ENCODE measurements at places on chromosomes 5 and 9. TPM values are rescaled to one million over a fixed set of nuclear protein-coding genes. Genes with fewer than 3 reads are reported as not detected.
A peak's percentile ranks its signal among the peaks of the same experiment; 100 is the strongest.

CER1 gene
- total RNA-seq: not detected

TUSC1 gene
- not detected for total RNA-seq

PHAX gene
- 30.8 TPM for total RNA-seq

DNA sequence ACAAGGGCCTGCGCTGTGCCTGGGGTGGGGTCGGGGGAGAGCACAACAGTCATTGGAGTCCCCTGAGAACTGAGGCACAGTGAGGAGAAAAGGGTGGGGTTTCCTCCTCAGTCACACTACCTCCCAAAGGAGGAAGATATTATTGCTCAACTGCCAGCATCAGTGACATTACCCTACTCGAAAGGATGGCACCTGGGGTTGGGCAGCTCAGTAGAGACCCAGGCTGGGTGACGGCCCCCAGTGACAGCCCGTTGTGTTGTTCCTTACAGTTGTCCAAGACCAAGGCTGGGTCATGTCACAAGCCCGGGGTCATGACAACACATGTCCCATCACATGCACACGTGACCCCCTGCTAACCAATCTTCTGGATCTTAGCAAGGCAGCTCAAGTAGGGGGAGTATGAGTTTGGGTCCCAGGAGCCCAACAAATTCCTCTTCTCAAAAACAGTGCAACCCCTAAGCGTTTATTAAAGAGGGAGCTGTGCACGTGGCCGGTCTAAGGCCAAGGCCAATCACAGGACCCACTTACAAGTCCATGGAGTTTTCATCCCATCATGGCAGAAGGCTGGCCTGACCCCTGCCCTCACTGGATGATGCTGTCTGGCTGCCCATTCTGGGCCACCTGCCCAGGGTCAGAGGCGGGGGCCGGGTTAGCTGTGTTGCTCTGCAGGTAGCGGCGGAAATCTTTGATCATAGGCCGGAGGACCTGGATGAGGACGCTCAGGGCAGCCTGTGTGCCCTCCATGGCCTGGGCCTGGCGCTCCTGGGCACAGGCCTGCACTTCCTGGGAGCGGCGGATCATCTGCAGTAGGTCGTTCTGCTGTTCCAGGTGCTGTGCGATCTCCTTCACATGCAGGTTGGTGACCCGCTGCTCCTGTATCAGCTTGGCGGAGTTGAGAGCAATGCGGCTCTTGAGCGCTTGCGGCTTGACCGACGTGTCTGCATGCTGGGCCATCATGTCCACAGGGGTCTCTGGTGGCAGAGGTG, 4.0 kb downstream of the NAIF1 start:
- no peak for DNase-seq

DNA sequence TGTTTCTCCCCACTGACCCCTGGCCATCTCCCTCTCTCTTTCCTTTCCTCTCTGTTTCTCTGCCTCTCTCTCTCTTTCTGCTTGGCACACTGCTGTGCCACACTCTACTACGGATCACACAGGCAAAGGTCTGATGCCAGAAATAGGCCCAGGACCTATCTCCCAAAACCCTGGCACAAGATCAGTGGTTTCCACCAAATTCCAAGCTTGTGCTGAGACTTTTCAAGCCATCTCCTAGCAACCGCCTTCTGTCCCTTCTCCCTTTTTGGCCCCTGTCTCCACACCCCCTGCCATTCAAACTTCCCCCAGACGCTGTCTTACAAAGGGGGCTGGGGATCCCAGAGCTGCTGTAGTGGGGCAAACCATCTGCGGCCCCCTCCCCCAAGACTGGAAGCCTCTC, 38.5 kb upstream of the RARS1 start:
- DNase-seq: no peak

DNA sequence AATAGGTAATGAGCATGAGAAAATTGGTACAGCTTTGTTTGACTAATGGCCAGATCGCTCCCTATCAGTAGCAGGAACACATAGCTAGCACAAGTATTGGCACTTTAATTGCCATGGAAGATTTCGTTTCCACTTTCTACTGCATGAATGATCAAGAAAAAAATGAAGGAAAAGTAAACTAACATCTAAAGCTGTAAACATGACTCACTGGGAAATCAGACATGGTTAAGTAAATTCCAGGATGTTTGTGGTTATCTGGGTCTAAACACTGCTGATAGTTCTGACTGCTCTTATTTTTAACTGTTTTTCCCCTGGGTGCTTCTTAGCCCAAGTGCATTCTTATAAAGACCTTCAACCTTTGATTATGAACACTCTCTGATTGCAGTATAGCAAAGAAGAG, 388.9 kb downstream of the NR2F1-AS1 start:
- DNase-seq: no peak

DNA sequence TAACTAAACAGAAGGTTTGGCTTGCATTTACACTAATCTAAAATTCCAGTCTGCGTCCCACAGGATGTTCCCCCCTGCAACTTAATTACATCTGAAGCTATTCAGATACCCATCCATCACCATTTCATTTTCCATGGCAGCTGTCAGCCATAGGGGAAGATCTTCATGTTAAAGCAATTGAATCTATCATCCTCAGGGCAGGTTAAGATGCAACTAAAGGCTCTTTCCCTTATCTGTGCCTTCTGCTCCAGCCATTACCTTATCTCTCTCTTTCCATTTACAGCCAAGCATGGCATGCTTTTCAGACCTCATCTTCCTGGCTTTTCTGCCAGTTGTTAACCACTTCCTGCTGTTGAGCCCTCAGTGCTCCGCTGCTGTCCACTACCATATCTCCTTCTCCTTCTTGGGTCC, 15.8 kb upstream of the HACD4 start:
- no peak for DNase-seq

- peak; percentile 38 for DNase-seq
Observed at GRCh38 chr5:126354012-126354857, 69.0 kb upstream of the GRAMD2B start.

Data from GM12878 (cell line).